T1000 (cell line): ENCODE measurements at places on chromosomes 2 and 18.

DNA sequence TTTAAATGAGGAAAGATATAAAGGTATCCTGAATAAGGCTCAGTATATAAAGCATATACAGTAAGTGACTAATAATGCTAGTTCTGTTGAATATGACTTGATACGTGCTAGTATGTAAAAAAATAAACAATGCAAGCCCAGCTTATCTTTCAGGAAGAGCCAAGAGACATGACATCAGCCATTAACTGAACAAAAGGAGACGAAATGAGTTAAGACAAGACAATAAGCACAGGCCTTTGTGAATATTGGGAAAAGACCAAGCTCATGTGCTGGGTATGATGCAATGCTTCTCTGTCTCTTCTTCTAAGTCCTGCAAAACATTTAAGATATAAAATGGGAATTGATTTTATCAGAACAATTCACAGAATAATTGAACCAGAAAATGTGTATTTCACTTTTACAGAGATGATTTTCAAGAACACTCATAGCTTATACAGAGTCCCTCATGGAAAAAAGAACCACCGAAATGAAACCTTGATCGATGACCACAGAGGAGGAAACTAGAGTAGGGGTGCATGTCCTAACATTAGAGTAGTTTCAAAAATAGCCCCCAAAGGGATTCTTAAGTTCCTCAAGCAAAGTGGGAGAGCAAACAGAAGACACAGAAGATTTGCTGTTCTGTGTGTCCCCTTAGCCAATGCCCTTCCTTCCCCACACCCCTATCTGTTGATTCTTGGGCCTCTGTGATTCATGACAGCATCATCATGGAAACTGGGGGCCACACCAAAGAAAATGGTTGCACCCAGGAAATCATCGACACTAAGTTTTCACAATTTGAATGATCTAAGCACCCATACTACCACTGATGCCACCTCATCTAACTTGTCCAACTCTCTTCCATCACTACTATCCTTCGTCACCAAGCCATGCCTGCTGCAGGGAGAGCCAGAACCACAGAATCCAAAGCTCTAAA is 68.0 kb upstream of the CRIM1 start:
- DNase-seq, result no peak

DNA sequence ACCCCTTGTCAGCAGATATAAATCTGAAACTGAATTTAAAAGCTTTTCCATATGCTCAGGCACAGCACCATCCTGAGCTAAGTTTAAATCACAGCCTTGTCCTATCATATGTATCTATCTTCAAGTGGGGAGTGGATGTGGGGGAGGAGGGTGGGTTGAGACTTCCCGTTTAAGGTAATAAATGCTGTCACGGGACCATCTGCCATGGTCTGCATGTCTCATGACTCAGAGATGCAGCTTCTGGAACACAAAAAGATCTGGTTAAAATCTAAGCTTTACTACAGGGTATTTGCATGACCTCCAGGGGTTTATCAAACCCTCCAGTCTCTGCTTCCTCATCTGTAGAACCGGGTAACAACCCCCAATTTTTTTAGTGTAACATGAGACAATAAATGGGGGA is 377.7 kb upstream of the ST6GAL2 start:
- DNase-seq, result no peak

- DNase-seq, result no peak
These were observed 146.7 kb upstream of the EPAS1 start for GRCh38 chr2:46150445-46150955.

DNA sequence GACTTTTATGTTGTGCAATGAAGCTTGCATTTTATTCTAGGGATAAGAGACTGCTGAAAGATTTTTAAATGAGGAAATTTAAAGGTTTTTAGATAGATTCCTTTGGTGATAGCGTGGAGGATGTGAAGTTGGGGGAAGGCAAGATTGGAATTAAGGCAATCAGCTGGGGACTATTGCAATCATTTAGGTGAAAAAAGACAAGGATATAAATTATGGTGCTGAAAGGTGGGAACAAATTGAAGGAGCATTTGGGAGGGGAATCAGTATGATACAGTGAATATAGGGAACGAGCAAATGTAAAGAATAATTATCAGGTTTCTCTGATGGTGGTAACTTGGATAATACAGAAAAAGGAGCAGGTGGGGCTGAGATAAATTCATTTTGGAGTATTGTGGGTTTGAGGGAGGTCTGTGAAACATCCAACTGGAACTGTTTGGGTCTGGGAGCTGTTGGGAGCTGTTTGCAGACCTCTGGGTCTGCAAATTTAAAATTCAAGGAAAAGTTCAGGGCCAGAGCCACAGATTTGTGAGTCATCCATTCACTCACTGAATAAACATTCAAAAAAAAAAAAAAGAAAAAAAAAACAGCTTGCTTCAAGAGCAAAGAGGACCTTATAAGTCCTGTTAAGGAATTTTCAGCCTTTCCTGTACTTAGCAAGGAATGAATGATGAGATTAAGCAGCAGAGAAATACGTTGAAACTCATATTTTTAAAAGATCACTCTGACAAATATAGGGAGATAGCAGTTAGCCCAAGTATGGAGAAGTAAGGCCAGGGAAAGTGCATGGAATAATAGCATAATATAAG is 257.5 kb upstream of the FN1 start:
- no peak for DNase-seq

DNA sequence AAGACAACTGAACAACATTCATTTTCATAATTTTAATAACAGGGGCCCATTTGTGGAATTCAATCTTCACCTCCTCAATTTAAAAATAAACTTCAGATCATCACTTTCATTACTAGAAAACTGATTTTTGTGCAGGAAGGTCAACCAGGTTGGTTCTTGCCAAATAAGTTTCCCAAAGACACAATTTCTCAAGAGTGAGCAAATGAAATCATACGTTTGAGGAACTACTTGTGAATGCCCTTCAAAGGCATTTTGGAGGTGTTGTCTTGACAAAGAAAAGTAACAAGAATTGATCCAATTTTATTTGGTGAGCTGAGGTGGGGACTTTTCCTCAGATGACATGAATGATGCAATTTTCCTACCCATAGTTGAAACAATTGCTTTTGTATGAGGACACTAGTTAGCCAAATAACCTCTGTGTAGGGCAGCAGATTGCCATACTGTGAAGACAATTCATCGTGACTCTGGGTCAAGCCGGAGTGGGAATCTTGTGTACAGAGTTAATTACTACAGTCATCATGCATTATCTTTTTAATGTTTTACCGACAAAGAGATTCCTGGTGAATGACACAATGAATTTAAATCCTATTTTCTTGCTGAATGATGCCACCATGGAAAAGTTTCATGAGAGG is 121.8 kb downstream of the TGFA start:
- DNase-seq, result no peak

GRCh38 chr2:23760736-23761135 is 166.2 kb downstream of the ATAD2B start:
- no peak for DNase-seq

- no peak for DNase-seq
These were observed 444.3 kb downstream of the NBAS start for GRCh38 chr2:15116830-15117229.

DNA sequence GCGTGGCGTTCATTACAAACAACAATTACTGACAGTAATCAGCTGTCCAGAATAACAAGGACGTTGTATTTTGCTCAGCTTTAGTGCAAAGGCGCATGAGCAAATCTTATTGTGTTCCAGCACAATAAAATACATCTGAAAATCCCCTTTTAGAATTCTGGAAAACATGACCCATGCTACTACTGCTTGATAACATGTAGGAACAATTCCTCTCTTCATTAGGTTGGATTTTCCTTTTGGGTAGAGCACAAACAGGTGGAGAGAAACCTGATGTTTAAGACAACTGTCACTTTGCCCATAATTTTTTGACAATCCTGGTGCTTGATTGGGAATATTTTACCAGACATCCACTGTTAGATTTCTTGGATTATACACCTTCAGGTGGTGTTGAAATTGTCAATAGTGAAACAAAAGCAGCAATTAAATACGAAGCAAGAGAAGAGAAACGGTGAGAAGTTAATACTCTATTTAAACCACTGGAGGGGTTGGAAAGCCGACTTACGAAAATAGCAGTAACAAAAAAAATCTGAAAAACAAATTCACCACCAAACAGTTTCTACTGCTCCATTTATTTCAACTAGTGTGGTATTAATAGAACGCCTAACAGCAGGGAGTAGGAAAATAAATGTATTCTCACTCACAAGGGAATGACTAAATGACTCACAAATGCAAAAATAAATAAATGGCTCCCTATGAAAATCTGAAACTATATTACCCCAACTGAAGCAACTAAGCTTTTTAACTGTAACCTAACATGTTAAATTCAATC is 102.7 kb downstream of the CPO start:
- DNase-seq, result no peak

DNA sequence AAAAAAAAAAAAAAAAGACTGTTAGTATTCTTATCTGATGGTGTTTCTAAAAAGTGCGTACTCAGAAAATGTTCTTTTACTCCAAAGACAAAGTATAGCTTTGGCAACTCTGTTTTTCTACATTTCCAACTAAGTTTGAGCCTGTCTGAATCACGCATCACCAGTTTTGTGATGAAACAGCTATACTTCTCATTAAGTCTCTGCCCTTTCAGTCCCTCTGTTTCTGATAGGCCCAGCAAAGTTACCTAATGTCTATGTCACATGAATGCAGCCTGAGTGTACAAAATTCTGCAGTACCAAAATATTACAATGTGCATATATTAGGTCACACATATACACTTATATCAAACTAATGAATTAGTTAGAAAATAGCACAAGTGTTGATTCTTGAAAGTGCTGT is 22.4 kb downstream of the TWSG1 start:
- no peak for DNase-seq

- no peak for DNase-seq
These were observed 5.7 kb downstream of the DSEL start for GRCh38 chr18:67510831-67511230.

DNA sequence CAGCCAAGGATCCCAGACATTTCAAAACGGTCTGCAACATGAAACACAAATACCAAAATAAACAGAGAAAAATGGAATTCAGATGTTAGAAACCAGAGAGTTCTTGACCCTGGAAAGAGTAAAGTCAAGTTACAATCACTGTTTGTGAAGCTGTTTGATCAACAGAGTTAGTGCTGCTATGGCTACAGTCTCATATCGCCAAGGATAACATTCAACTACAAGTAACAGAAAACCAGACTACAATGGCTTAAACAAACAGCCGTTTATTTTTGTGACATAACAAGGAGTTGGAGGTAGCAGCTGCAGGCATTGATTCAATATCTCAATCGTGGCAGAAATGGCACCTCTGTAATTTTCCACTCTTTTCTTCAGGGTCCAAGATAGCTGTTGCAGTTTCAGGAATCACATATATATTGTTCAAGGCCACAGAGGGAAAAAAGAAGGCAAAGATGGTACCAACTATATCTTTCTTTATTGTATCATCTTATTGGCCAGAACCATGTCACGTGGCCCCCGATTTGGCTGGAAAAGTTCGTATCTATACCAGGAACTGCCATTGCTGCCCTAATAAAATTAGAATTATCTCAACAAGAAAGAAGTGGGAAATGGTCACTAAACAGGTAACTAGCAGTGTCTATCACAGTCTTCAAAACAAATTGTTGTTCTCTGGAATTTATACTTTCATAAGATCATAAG is 17.7 kb upstream of the HNRNPLL start:
- no peak for DNase-seq
